ENCODE measurements at places on chromosomes 13 and 19.
A peak's percentile ranks its signal among the peaks of the same experiment; 100 is the strongest.

GRCh38 chr13:19981685-19982238, 23.2 kb downstream of the ZMYM2 start:
- DNase-seq: no peak

GRCh38 chr19:55116232-55116858, 1.1 kb downstream of the PPP1R12C start:
- peak; percentile 58 for DNase-seq

- DNase-seq: no peak
Observed at GRCh38 chr13:80666782-80667552, 326.0 kb upstream of the SPRY2 start.

- no peak for DNase-seq
Observed at GRCh38 chr13:94535775-94536174, 56.3 kb upstream of the DCT start.

DNA sequence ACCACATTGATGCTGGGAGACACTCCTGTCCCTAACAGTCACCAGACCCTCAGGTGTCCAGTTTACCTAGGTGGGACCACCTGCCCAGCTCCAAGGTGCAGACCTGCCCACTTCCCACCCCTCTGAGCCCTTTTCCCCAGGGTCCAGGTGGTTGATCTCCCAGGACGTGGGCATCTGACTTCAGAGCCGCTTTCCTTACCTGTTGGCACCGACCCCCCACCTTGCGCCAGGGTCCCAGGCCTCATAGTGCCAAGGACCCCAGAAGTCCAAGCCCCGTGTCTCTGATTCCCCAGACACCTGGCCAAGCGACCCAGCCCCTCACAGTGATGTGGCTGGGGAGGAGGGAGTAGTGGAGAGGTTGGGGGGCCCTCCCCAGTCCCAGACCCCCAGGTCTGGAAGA, 9.6 kb upstream of the BBC3 start:
- DNase-seq: no peak

DNA sequence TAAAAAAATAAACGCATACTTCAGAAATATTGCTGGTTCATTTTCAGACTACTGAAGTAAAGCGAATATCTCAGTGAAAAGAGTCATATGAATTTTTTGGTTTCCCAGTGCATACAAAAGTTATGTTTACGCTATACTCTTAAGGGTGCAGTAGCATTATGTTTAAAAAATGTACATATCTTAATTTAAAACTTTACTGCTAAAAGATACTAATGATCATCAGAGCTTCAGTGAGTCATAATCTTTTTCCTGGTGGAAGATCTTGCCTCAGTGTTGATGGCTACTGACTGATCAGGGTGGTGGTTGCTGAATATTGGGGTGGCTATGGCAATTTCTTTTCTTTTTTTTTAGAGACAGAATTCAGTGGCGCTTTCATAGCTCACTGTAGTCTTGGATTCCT, 48.9 kb downstream of the NDFIP2 start:
- DNase-seq: no peak

- no peak for DNase-seq
Observed at GRCh38 chr13:114200399-114200911, 21.4 kb downstream of the CFAP97D2 start.

- peak; percentile 43 for DNase-seq
Observed at GRCh38 chr19:56253737-56254136, 18.8 kb upstream of the EDDM13 start.

DNA sequence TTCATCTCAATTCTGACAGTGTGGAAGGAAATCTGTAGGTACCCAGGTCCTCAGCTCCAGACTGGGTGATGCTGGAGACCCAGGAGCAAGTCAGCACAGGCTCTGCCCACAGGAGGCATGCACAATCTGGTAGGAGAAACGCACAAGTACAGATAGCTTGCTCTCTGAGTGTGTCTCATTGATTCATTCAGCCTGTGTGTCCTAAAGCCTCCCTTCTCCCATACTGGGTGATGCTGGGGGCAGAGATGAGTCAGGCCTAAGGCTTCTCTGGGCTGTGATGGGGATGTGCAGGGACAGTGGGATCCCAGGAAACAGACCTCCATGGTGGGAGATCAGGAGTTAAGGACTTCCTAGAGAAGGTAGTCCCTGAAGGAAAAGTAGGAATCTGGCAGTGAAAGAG, 6.8 kb downstream of the ZNF526 start:
- DNase-seq: no peak

DNA sequence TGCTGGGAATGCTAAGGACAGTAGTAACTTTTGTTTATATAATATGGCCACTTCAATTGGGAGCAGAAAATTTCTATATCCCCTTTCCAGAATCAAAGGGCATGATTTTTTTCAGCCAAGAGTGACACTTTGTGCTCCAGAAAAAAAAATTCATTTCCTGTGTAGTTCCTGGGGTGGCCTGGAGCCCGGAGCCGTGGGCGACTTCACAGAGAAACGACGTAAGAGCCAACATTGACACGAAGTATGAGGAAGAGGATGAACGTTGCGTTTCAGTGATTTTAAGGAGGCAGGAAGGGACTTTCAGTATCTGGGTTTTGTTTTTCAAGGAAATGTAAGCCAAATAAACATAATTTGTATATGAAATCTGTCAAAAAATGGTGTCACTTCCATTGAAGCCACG, 187.6 kb downstream of the STK24 start:
- DNase-seq: no peak

DNA sequence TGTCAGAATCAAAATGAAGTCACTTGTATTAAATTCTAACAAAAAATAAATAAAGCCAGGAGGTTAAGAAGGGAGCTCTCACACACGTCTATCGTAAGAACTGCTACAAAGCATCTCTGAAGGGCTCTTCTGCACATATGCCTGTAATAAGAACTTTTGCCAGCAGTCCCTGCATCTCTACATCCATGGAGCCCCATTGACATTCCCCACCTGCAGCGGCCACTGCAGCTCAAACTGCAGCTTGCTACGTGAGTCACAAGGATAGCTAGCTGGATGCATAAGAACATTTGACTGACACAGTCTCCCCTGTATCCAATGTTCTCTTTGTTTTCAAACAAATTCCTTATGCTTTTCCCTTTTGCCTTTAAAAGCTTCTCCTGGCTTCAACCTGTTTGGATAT, 68.3 kb downstream of the DNAJC3 start:
- no peak for DNase-seq

DNA sequence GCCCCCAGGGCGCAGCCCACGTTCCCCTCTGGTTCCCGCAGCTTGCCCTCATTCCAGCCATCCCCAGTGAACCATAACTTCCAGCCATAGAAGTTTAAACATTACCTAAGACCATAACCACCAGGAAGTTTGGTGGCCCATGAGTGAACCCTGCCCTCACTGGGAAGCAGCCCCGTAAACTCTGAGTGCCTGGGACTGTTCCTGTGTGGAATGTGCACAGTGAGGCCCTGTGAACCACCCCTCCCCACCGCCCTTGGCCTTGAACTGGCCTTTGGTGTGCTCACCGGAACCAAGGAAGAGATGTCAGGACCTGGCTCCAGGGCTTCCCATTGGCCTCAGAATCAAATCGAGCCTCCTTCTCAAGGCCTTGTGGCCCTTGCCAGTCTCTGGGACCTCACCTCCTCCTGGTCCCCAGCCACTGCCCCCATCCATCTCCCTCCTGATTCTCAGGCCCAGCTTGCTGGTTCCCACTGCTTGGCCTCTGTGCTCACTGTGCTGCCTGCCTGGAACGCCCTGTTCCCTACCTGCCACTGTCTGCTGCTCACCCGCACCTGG, 46.5 kb downstream of the DNM2 start:
- DNase-seq: no peak

DNA sequence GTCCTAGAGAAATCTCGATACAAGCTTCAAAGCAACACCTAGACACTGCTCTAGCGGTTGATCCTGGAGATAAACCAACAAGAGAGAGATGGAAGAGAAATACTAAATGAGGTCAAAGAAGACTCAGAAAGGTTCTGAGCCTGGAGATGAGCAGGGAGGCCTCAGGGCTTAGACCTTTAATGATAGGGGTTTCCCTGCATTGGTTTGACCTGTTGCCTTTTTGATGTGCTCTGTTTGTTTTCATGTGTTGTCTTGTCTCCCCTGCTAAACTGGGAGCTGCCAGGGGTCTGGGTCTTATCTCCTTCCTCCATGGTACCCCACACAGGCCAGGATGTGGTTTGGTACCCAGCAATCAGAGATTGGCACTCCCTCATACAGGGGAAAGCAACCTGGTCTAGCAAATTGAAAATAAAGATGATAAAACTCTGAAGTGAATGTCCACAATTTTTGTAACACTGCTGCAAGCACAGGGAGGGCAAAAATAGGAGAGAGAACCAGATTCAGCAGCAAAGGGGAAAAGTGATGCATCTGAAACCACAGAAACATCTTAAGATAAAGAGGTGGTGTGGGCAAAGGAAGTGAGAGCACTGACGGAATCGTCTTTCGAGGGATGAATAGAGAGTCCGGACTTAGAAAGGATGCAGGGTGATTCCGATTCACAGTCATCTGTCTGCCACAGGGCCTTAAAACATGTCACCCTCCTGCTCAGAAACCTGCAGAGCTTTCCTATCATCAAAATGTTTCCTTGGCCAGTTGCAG, 3.5 kb downstream of the FFAR2 start:
- DNase-seq: peak; percentile 21

- DNase-seq: no peak
Observed at GRCh38 chr13:33174491-33174890, 111.1 kb downstream of the STARD13 start.
